ENCODE measurements at places on chromosomes 5 and 9. TPM values are rescaled to one million over a fixed set of nuclear protein-coding genes. Genes with fewer than 3 reads are reported as not detected.

GRCh38 chr5:154713615-154714125, 41.5 kb upstream of the LARP1 start:
- DNase-seq, result peak; percentile 15

GRCh38 chr5:1546556-1546955, 22.8 kb upstream of the LPCAT1 start:
- no peak for DNase-seq

DNA sequence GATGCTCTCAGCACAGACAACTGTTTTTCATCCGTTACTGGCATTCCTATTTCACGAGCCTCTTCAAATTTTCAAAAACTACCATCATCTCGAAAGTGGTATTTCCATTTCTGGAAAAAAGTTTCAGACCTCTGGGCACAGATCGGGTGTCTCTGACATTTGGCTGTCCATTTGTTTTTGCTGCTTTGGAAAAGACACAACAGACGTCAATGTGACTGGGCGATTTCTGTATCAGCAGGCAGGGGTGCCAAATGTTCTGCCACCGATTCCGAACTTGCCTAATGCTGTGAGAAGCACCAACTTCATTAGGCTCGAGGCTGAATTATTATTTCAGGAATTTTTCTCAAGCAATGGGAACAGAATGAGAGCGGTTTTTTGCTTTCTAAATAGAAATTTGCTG, 105.6 kb downstream of the ARSB start:
- no peak for DNase-seq

Gene IL3
- total RNA-seq, result not detected

Gene TSSK1B
- not detected for total RNA-seq
